ENCODE measurements at places on chromosomes 6 and 20.

GRCh38 chr20:52939141-52939540, 33.0 kb upstream of the TSHZ2 start:
- DNase-seq, result no peak

DNA sequence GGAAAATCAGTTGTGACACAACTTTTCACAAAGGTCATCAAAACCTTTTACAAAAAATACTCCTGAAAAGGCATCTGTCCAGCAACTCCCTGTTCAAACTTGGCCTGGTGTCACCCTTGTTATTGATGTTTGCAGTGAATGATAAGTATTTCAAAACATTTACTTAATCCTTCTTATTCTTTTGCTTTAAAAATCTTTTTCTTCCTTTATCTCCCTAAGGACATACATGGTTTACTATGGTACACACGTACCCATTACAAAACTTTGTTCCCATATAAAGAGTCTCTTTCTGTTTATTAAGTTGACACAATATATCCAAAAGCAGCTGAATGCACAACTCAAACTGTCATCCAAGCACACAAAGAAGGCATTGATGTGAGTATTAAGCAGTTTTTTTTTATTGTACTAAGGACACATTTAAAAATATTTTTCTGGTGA, 17.5 kb downstream of the GSTA2 start:
- DNase-seq, result no peak

DNA sequence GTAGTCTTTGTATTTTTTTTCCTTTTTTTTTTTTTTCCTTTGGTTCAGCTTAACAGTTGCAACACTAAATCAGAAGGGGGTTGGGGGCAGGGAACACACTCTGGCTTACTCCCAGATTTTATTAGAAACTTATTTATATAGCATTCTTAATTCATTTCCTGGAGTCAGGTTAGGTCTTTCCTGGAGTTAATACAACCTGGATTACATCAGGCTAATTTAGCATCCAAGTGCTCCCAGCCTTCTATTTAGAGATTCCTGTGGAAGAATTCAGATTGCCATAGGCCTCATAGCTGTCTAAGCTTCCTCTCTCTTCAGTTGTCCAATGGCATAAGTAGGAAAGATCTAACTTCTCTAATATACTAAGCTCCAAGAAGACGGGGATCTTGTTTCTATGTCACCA, 35.8 kb upstream of the PKHD1 start:
- no peak for DNase-seq

GRCh38 chr6:7381092-7381491, 8.4 kb downstream of the CAGE1 start:
- no peak for DNase-seq

DNA sequence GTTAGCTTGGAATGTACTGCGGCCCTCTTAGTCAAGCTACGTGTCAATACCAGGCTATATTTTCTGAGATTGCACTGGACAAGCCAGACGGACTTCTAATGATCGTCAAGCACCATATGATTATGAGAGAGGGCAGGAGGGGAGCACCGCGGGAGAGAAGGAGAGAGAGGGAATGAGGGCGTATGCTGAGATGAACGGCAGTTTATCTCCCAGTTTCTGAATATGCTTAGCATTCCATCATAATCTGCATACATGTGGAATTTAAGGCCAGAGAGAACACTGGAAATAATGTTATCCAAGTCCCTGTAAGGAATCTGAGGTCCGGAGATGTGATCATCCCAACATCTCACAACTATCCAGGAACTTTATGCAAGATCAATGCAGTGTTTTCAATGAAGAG, 60.2 kb downstream of the BFSP1 start:
- DNase-seq, result no peak

Data from Caki2 (cell line).